Cerebellar nuclear complex (tissue), 1 donor: ENCODE measurements at places on chromosomes 3 and 15.

GRCh38 chr3:58833491-58833890 lies 166.9 kb upstream of the FAM3D start:
- DNase-seq, result no peak

DNA sequence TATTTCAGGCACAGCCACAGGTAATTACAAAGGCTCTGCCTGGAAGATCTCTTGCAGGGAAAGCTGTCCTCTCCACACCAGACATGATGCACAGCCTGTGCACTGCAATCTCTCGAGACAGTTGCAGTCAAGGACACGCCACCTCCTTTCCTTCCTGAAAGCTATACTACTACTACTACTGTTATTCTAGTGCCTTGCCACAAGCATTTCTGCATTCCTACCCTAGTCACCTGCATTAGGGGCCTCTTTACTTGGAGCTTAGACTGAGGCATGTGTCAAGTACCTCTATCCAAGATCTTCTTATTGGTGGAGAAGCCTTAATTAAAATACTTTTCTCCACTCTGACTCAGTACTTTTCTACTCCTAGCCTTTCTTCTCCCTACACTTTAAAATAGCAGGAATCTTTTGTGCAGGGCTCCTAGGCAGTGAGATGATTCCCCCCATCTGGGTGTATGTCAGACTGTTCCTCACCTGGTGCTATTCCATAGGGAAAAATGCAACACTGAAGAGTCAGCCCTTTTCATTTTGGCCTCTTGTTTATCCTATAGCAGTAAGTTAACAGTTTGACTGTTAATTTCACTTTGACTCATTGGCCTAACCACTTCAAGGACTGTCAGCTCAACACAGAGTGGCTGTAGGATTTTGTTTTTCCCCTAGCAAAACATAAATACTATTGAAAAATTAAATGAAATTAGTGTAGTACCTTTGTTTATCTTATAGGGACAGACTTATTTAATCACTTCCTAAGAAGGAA lies 78.9 kb downstream of the ESYT3 start:
- DNase-seq, result no peak

DNA sequence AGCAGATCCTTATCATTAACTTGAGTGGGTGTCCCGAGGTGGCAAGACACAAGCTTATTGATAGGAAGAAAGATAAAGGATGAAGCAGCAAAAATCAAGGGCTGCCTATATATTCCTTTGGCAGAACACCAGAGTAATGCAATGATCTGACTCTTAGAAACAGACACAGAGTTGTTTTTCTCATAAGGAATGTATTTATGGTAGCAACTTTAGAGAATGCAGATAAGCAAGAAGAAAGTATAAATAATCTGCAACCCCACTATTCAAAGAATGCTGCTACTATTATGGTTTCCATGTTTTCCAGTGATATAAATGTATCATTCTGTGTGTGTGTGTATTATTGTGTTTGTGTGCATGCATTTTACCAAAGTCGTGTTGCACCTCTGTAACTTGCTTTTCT lies 208.3 kb downstream of the THSD4 start:
- DNase-seq, result no peak

- DNase-seq, result no peak
These were observed 527 bp downstream of the CSNK1G1 start for GRCh38 chr15:64355348-64355943.

- no peak for DNase-seq
These were observed 23.1 kb downstream of the MAPKBP1 start for GRCh38 chr15:41797201-41797944.

- no peak for DNase-seq
These were observed 367.5 kb downstream of the MECOM start for GRCh38 chr3:169295912-169296570.

DNA sequence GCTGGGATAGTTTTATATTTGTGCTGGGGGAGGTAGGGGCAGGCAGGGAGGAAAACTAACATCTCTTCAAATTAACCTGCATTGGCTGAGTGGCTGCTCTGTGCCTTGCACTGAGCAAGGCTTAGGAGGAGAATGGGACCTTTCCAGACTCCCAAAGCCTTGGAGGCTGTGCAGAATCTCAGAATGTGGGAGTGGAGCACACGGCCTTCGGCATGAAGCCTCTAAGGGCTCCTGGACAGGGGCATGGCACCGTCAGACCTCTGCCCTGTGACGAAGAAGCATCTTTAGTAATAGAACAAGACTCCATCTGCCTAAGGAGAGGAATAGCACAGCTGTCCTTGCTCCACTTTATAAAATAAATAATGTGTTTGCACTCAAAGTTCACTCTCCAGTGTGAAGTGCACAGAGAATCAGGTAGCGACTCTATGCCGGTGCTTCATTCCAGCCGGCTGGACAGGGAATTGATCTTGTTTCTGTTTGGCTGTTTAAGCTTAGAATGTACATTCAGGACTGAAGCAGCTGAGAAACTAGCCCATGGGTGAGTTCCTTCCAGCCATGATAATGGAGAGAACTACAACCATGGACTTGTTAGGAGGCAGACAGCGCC lies 228.5 kb upstream of the ADAMTS9 start:
- no peak for DNase-seq

GRCh38 chr3:124131158-124131557 lies 139.2 kb upstream of the ROPN1 start:
- no peak for DNase-seq

- no peak for DNase-seq
These were observed 41.9 kb upstream of the THBS1 start for GRCh38 chr15:39538936-39539335.

DNA sequence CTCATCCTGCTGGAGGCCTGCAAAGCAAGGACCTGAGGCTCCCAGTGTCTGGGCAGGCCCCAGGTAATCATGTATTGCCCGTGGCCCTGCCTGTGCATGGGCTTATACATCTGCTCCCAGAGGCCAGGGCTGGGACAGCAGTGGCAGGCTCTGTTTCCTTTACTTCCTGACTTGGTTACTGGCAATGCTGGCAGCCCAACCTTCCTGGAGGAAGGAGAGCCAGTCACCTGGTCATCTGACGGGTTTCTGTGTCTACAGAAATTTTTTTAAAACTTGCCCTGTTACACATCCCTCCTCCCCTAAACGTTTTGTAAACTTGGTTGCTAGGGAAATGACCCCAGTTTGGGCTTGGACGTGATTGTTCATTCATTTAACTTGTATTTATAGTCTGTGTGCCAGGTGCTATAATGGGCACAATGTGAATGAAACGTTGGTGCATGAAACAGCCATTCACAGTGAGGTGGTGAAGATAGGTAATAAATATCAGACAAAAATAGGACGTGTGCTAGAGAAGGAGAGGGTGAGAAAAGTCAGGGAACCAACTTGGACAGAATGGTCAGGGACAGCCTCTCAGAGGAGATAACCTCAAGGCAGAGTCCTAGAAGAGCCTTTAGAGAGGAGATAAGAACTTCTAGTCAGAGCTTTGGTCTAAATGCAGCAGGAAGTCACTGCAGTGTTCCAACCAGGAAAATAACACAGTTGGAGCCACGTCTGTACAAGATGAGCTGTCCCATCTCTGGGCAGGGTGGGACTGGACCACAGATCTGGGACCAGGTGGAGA lies 14.1 kb downstream of the TEX264 start:
- no peak for DNase-seq

DNA sequence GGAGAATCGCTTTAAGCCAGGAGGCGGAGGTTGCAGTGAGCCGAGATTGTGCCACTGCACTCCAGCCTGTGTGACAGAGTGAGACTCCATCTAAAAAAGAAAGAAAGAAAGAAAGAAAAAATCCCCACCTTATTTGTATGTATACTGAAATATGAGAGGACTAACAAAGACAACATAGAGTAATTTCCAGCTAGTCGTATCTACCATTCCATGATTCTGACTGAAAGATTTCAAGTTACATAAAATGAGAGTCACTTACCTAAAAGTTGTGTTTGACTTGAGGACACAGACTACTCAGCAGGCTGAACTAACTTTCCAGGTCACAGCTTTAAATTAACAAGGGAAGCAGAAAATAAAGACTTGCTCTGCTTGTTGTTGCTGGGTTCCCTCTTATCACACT lies 18.8 kb upstream of the PRKCI start:
- DNase-seq, result no peak

DNA sequence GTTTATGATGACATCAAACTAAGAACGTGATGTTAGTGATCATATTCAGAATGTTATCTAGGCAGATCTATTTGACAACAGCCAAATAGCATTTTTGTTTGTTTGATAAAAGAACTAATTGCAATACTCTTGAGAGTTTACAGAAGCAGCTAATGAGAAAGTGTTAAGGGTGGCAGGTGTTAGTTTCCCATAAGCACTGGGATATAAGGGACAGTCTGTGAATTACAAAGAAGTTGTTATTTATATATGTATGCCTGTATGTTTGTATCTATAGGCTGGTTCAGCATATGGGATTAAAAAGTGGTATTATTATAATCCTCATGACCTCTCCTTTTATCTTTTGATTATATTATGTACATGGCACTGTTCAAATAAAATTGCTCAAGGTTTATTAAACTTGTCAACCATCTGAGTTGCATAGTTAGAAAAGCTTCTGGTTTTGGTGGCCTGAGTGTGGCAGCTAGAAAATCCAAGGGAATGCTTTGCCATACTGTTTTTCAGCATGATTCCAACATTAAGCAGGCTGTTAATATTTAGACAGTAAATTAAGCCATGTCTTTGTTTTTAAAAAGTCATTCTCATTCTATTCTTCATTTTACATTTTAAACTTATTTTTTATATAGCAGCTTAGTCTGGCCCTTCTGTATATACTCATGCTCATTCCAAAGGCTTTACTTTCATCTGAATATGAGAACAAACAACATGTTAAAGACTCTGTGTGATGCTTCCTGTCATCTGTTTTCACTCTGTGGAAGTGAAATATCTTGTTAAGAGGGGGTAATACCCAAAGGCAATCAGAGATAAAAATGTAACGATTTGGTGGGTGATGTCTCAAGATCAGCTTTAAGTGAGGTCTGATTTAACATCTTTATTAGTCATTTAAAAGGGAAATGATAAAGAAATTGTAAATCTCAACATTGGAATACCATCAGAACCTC lies 13.1 kb downstream of the ROBO2 start:
- DNase-seq, result no peak

DNA sequence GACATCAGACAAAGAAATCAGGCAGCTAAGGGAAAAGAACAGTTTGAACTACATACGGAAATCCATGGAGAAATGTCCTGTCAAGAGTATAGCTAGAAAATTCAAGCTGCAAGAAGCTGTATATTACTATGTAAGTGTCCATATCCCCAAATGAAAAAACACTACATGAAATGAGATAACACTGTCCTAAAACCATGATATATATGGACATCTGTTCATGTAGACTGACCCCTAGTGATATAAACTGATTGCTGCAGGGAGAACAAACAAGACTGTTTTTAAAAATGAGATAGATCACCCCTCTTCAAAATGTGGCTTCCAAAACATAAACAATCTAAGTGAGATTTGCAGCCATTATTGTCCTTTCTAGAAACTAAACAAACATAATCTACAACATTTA lies 985.6 kb downstream of the EPHA3 start:
- DNase-seq, result no peak

GRCh38 chr15:92682741-92683510 lies 27.4 kb upstream of the FAM174B start:
- no peak for DNase-seq

DNA sequence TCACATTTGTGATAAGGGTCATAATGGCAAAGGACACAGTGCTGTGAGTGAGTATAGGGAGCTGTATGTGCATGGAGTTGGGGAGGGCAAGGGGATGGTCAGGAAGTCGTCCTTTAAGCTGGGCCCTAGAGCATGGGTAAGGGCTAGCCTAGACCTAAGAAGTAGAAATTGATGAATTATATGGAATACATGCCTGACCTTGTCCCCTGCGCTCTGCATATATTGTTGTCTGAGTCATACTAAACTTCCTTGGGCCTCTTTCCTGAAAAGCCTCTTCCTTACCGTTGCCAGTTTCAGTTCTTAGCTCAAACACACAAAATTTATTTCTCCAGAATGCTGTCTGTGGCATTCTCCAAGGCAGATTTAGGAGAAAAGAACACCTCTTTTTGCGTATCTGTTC lies 4.6 kb downstream of the SNRK start:
- no peak for DNase-seq

DNA sequence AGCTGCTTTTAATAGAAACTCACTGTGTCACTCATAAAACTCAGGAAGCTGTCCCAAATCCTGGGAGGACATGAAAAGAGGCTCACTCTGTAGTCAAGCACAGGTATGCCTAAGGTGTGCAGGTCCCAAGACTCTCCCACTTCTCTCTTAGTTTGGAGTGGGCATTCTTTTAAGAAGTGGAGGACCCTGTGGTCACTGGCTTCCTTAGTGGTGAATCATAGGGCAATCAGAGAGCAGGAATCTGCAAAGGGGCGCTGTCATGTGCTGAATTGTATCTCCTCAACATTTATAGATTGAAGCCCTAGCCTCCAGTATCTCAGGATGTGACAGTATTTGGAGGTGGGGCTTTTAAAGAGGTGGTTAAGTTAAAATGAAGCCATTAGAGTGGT lies 47.2 kb upstream of the ZBTB38 start:
- DNase-seq, result no peak

DNA sequence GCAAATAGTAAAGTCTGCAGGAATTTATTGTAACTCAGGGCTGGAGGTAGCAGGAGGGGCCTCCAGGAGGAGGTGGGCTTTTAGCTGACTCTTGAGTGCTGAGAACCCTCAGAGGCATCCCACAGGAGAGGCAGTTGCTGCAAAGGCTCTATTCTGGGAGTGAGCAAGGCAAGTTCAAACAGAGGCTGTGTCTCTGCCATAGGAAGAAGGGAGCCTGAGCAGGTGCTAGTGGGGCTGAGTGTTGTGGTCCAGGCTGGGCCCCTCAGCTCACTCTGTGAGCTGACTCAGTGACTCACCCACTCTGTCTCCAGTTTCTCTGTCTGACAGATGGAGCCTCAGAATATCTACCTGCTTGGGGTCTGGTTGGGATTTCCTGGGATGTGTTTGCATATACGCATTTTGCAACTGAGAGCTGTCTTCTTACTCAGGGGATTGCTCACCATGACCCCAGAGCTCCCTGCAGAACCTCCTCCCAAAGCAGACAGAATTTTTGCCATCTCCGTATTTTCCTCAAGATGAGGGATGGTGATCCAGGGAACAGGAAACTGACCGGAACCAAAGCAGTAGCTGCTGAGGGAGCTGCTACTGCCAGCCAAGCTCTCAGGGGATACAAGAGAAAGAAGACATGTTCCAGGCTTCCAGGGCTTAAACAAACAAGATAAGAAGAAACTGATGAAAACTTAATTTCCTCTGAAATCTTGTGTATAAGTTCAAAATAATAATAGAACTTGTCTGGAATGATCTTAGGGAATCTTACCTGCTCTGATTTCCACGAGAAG lies 13.6 kb upstream of the NOX5 start:
- no peak for DNase-seq

- DNase-seq, result no peak
These were observed 44.4 kb downstream of the ST3GAL6 start for GRCh38 chr3:98807561-98807960.

DNA sequence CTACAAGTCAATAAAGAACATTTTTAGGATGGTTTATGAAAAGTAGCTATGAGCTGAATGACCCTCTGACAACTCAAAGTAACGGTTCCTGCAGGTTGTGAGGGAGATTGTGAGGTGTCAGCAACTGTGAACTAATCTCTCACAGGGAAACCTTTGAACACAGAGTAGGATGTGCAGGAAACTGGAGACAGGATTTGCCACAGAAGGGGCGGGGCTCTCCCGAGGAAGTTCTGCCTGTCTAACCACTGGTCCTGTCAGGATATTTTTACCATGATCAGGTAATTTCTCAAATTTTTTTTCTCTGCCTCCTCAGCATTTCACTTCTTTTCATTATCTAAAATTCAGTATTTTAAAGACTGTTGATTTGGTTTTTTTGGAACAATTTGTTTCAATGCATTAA lies 33.3 kb downstream of the LEO1 start:
- no peak for DNase-seq
